ENCODE measurements at places on chromosomes 1 and 21.

- no peak for DNase-seq
These were observed at the start of gene GRIK1 for GRCh38 chr21:29939924-29940275. TSS of gene GRIK1 (minus strand) at chr21:29939996.

- no peak for DNase-seq
These were observed 38.5 kb downstream of the COQ8A start for GRCh38 chr1:226978432-226979114.

GRCh38 chr1:5704561-5705514 is 287.4 kb downstream of the NPHP4 start:
- no peak for DNase-seq

DNA sequence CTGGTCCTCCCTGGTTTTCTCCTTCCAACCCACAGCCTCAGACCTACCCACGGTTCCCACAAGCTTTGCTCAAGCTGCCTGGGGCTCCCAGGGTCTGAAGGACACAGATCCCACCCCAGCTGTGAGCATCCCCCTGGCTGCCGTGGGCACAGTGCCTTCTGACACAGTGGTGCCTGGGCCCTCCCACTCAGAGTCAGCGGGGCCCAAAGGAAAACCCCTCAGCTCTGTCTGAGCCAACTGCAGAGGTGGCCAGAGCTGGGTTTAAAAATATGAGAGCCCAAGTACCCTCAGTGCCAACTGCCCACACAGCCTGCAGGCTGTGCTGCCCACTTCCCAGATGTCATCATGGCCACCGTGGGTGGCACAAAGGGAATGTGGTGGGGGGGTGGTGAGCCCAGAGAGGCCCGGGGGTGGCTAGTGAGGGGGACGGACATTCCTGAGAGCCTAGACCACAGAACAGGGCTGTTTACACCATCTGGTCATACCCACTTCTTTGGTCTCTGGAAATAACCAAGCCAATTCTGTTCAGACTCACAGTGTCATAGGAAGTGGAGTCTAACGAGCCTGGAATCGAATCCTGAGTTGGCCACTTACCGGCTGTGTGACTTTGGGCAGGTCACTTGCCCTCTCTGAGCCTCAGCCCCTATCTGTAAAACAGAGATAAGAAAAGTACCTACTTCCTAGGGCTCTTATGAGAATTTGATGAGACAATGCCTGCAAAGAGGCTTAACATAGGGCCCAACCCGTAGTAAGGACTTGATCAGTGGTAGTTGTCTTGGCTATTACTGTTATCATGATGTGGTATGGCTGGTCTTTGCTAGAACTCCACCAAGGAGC is 85.5 kb downstream of the CAMK2N1 start:
- no peak for DNase-seq

- DNase-seq, result no peak
These were observed 73.0 kb downstream of the GNG12 start for GRCh38 chr1:67760030-67760821.

DNA sequence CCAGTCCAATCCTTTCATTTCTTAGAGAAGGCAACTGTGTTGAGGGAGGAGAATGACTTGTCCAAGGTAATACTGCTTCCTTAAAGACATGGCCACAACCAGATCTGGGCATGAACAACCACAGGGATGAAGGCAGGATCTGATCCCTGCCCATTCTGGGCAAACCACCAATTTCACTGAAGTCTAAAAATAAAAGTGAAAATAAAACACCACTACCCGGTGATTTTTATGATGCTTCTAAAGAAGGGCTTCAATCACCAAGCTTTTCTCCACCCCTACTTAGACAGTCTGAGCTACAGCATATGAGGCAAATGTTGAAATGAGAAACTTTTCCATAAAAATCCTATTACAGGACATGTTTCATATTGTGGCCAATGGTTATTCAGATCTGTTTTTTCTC is 133.0 kb downstream of the PTPN14 start:
- DNase-seq, result no peak

DNA sequence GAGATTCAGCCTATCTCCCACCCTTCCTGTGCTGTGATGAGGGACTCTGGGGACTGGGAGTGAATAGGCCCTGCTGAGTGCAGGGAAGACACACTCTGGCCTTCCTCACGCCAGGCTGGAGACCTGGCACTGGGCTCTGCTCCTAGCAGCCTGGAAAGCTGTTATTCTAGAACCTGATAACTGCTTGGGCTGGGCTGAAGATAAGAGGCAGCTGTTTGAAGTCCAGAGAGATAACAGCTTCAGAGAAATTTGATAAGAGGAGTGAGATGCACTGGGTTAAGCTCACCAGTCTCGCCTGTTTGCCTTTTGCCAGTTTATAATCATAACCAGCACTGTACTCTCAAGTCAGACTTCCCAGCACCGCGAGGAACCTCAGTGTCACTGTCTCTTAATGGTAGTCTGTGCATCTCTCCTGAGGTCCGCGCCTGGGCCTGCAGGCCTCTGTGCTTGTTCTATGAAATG is 46.6 kb upstream of the GPR37L1 start:
- DNase-seq, result no peak

DNA sequence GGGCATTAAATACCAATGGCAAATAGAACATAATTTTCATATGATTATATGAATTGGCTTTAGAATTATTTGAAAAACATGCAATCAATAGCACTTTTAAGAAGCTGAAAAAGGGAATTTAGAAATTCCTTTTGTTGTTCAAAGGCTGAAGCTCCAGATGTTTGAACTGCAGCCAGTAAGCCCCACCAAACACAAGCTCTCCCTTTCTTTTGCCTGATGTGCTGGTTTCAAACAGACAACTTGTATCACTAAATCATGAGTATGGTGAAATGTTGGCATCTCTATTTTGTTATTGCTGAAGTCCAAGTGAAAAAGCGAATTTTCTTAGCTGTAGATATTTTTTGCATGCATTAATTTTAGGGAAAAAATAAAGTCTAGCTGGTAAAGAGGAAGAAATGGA is 27.5 kb upstream of the NCAM2 start:
- DNase-seq, result no peak

DNA sequence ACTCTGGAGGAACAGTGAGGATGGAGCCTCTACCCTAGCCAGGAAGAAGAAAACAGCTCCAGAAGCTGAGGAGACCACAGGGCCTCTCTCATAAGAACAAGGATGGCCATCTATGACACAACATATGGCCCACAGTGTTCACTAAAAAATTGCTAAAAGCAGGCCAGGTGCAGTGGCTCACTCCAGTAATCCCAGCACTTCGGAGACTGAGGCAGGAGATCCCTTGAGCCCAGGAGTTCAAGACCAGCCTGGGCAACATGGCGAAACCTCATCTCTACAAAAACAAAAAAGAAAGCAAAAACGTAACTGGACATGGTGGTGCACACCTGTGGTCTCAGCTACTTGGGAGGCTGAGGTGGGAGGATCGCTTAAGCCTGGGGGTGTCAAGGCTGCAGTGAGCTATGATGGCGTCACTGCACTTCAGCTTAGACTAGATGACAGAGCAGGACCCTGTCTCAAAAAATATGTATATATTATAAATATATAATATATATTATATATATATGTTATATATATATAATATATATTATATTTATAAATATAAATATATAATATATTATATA is 103.1 kb downstream of the TOMM20 start:
- DNase-seq, result no peak

DNA sequence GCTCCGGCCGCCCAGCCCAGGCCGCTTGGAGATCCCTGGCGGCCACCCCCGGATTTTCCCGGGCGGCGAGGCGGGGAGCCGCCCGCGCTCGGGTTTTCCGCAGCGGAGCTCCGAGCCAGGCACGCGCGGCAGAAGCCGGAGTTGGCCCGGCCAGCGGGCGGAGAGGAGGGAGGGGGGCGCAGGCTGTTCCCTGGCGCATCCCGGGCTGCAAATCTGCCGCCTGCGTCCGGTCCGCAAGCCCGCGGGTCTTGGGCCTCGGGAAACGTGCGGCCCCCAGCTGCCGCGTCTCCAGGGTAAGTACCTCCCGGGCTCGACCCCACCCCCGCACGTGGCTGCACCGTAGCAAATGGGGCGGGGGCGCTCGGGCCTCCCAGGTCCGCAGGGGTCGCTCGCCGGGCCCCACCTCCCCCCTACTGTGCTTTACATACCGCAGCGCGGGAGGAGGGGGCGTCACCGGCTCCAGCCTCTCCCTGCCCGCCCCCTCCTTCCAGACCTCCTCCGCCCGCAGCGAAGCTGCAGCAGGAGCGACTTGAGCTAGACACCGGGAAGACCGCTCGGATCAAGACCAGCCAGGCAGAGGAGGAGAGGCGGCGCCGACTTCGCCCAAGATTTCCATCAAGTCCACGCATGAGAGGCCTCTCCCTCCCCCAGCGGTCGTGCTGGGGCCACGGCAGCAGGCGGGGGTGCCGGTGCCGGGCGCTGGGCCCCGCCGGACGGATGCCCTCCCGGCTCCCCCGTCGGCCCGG is 1.6 kb downstream of the TMEM200B start:
- DNase-seq, result no peak

- DNase-seq, result no peak
These were observed 33.6 kb upstream of the FOXE3 start for GRCh38 chr1:47382399-47382983.

DNA sequence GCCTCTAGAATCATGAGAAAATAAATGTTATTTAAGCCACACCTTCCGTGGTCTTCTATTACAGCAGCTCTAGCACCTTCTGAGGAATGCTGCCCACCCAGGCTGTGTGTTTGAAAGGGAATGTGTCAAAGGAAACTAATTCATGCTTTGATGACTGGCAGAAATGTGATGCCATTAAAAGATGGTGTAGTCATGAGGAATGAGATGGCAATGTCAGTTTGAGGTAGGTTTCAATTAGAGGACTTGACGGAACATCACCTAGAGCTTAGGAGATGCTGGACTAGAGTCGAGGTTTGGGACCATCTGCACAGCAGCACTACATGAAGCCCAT is 10.6 kb downstream of the PDZK1 start:
- DNase-seq, result no peak

DNA sequence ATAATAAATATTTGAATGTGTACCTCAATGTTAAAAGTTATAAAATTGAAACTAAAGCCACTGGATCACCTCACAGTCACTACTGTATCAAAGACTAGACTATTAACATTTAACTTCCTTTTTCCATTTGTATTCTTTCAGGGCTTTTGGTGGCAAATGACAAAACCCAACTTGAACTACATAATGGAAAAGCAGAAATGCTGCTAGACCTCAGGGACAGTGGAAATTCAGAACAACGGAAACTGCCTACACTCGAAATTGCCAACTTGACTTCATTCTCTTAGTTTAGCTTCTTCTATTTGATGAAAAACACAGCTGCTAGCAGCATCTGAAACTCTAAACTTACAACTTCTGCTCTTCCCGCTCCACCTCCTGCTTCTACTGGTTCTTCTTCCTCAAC is 34.9 kb upstream of the NTNG1 start:
- no peak for DNase-seq

DNA sequence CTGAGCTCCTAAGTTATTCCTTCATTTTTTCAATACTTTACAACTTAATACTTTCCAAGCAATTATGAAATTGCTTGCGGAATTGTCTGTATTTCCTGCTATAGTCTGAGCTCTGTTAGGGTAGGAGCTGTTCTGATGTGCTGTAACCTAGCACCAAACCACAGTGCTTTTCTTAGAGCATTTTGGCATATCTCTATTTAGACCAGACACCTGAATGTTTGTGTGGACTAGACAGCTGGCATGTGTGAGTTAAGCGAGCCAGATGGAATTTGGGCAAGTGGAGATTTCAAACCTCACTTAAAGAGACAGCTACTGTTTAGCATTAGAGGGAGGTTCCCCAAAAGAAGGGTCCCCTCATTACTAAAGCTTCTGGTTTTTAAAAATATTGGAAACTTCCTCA is 106.1 kb downstream of the RWDD3 start:
- no peak for DNase-seq

- DNase-seq, result no peak
These were observed 68.6 kb upstream of the VAV3 start for GRCh38 chr1:108033550-108033951.

- DNase-seq, result no peak
These were observed 348.6 kb upstream of the ADGRL4 start for GRCh38 chr1:79355090-79355489.

DNA sequence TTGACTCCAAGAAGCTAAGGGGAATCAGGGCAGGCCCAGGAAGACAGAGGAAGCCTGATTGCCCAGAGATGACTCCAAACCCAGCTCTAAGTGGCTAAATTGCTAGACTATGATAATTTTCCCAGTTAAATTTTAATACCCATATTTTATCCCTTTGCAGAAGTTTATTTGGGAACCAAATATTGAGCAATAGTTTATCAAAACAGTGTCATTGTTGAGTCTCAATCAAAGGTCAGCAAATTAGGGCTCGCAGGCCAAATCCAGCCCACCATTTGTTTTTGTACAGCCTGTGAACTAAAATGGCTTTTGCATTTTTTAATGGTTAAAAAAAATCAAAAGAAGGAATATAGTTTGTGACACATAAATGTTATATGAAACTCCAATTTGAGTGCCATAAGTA is 47.1 kb downstream of the LBR start:
- DNase-seq, result no peak

DNA sequence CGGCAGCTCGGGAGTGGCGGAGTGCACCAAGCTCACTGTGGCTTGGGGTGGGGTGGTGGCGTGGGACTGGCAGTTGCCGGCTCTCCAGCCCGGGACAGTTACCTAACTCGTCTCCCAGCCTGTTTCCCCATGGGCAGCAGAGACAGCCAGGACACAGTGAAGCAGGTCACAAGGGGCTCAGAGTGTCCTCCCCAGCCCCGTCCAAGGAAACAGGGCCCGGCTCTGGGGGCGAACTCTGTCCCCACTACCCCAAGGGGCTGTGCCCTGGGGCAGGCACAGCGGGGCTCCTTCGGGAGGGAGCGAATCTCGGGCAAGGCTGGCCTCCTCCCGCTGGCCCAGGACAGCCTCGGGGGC is 759 bp downstream of the GPR157 start:
- no peak for DNase-seq

DNA sequence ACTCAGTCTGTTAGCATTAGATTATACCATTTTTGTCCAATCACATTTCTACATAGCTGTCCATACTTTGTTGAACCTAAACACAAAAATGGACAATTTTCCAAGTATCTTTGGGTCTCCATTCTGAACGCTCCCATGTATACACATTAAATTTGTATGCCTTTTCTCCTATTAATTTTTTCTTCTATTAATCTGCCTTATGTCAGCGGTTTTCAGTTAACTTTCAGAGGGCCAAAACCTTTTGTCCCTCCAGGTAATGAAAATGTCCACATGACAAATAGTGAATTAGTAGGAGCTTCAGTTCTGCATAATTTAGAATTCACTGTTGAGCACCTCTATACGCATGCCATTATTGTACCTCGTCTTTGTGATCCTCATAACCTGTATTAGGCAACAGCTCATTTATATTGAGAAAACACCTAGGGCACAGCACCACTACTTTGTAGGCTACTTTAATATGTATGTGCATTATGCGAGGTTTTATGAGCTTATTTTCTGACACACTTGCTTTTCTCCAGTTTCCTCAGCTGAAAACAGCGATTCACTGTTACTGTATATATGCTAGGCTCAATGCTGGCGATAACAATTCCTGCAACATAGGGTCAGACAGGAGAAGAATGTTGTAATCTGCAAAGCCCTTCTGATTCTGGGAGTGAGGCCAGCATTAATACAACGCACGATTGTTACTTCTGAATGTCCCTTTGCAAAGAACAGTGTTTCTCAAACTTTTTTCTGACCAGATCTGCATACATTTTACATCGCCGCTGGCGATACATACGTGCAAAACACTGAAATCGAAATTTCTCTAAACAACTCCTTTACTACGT is 1.1 kb upstream of the ABCD3 start:
- DNase-seq, result no peak

Measured in stimulated activated CD8-positive, alpha-beta memory T cell treated with anti-CD3 and anti-CD28 coated beads, Interleukin-15, amount 100 ng/mL, for 4 hours (primary cell).